ENCODE measurements at places on chromosomes 2 and 18. TPM values are rescaled to one million over a fixed set of nuclear protein-coding genes. Genes with fewer than 3 reads are reported as not detected.

Gene RNF144A
- 7.6 TPM for total RNA-seq

Gene HRH4
- 0.02 TPM for total RNA-seq

Gene MAP3K19
- not detected for total RNA-seq

Gene CAPN14
- total RNA-seq: not detected

Gene APCDD1
- not detected for total RNA-seq

Gene TCF23
- not detected for total RNA-seq

Gene OTX1
- total RNA-seq: 4.6 TPM

Gene SLC9A4
- total RNA-seq: not detected

Gene KDSR
- 31.8 TPM for total RNA-seq

Gene AQP12B
- total RNA-seq: not detected

Gene CCDC68
- 3.4 TPM for total RNA-seq

Gene RGPD3
- total RNA-seq: 0.10 TPM

Gene C2orf66
- 0.19 TPM for total RNA-seq

Gene PHOSPHO2
- total RNA-seq: 2.4 TPM

Gene CKAP2L
- total RNA-seq: 14.2 TPM

Gene TGFA
- 8.7 TPM for total RNA-seq

Gene MEP1B
- total RNA-seq: 0.06 TPM

Gene BOD1L2
- not detected for total RNA-seq

Gene TBR1
- 0.09 TPM for total RNA-seq

Gene EML6
- total RNA-seq: 1.00 TPM

Gene GNLY
- total RNA-seq: not detected

Gene POTEI
- total RNA-seq: not detected

Gene GREB1L
- total RNA-seq: 0.95 TPM

Gene UGT1A4
- 0.05 TPM for total RNA-seq

Gene CDH7
- not detected for total RNA-seq

Gene CRYBA2
- not detected for total RNA-seq

Gene RBM43
- total RNA-seq: 3.8 TPM

Gene PAIP2B
- total RNA-seq: 0.23 TPM

Gene CROCC2
- not detected for total RNA-seq

Gene IL36RN
- total RNA-seq: 0.59 TPM

Gene MYO1B
- 56.1 TPM for total RNA-seq

Gene SH2D6
- 1.6 TPM for total RNA-seq

Gene GBX2
- 3.2 TPM for total RNA-seq

Gene DSC1
- not detected for total RNA-seq

Gene CPO
- total RNA-seq: not detected

Gene NEUROD1
- not detected for total RNA-seq

Gene IL36G
- not detected for total RNA-seq

Gene GLI2
- 26.5 TPM for total RNA-seq

Gene MPP4
- total RNA-seq: not detected

Gene SERPINB12
- not detected for total RNA-seq

Gene HOXD8
- 5.4 TPM for total RNA-seq

Gene MYL12B
- total RNA-seq: 399 TPM

Gene TRABD2A
- total RNA-seq: 10.1 TPM

Gene VIL1
- 0.25 TPM for total RNA-seq

Gene UBXN2A
- total RNA-seq: 12.9 TPM

Gene ALK
- not detected for total RNA-seq

Gene ANKRD36B
- 3.8 TPM for total RNA-seq

Gene FOXI3
- total RNA-seq: not detected

Gene ICOS
- total RNA-seq: not detected

Gene TM4SF20
- total RNA-seq: 7.6 TPM

Gene FABP1
- total RNA-seq: not detected

Gene UGT1A9
- 5.2 TPM for total RNA-seq

Gene FRZB
- total RNA-seq: 0.03 TPM

Gene UGGT1
- 18.1 TPM for total RNA-seq

Gene SERPINB4
- total RNA-seq: not detected

Data from A549 treated with RU486 at 1 μM for 4 hours (cell line).